ENCODE measurements at places on chromosomes 4 and X.

GRCh38 chr4:157271166-157271869, 50.8 kb downstream of the GRIA2 start:
- DNase-seq, result no peak

DNA sequence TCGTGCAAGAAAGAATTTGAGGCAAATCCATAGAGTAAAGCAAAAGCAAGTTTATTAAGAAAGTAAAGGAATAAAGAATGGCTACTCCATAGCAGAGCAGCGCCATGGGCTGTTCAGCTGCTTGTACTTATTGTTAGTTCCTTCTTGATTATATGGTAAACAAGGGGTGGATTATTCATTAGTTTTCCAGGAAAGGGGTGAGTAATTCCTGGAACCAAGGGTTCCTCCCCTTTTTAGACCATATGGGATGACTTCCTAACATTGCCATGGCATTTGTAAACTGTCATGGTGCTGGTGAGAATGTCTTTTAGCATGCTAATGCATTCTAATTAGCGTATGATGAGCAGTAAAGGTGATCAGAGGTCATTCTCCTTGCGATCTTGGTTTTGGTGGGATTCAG, 23.5 kb upstream of the CEP135 start:
- no peak for DNase-seq

- DNase-seq, result no peak
Observed at GRCh38 chr4:4714331-4714730, 145.1 kb upstream of the MSX1 start.

DNA sequence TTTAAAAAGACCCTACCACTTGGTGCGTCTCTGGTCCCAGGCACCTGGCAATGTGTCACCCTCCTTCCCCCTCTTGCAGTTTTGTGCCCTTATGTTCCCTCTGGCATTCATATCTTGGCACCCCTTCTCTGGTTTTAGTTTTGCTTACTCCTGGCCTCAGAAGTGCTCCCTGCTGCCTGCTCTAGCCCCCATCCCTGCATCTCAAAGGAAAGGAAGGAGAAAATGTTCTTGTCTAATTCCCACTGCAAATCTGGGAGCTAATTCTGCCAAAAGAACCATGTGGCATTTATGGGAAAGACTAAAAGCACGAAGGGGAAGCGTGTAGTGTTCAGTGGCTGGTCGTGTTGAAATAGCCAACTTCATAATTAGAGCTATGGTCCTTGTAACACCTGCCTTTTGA, 340.1 kb upstream of the RPS6KA3 start:
- DNase-seq, result no peak

- DNase-seq, result no peak
Observed at GRCh38 chrX:107766470-107767150, 9.0 kb downstream of the TSC22D3 start.
